ENCODE measurements at places on chromosomes 4 and X. TPM values are rescaled to one million over a fixed set of nuclear protein-coding genes. Genes with fewer than 3 reads are reported as not detected.

Gene CYSLTR1
- total RNA-seq: 1.2 TPM

- no peak for DNase-seq
Observed at GRCh38 chr4:145623831-145624230, 4.6 kb downstream of the MMAA start.

Gene SPATA4
- not detected for total RNA-seq

DNA sequence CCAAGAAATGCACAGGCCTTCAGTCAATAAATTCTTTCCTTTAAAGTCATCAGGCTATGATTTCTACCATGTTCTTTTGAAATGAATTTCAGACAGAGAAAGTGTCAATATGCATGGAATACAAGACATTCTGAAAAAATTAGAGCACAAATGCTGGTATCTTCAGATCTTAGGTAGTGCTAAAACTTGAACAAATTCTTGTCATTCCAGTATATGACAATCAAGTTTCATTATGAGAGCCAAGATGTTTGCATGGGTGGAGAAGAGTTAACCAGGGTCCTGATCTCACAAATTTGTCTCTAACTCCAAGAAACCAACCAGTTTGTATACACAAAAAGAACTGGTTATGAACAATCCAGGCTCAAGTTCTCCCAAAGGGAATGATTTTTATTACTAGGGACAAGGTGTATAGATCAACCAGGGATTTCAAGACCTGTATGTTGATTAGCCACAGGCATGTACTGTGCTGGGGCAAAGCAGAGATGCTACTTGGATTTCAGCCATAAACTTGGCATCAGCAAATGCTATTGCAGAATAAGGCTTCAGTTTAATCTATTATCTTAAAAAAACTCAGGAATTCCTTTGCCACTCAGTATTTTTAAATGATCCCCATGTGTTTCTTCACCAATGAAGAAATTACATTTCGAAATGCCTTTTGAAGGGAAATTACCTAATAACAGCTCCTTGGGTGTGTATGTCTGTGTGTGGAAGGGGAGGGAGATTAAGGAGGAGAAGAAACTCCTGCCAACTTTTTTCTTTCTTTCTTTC lies 69.7 kb downstream of the FANCB start:
- no peak for DNase-seq

GRCh38 chr4:1939664-1940509 lies 68.7 kb downstream of the NSD2 start:
- no peak for DNase-seq

DNA sequence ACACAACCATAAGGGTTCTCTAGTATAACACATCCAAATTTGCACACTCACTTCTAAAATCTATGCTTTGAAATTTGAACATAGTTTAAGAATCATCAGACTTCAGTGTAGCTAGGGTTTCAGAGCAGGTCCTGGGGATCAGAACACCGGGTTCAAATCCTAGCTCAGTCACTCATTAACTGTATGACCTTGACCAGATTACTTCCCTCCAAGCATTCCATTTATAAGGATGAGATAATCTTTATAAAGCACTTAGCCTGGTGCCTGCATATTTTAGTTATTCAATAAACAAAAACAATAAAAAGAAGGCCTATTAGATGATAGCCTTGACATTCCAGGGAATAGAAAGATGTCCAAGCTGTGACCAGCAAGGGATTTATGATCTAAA lies 4.8 kb upstream of the STBD1 start:
- DNase-seq: no peak

Gene TKTL1
- not detected for total RNA-seq

Measured in mucosa of descending colon (tissue), 3 donors.